Esophagus mucosa (tissue), 1 donor: ENCODE measurements at places on chromosomes 6 and 20. TPM values are rescaled to one million over a fixed set of nuclear protein-coding genes. Genes with fewer than 3 reads are reported as not detected.

- no peak for ATAC-seq
These were observed 1382.4 kb upstream of the ADGRB3 start for GRCh38 chr6:67252663-67253062.

DNA sequence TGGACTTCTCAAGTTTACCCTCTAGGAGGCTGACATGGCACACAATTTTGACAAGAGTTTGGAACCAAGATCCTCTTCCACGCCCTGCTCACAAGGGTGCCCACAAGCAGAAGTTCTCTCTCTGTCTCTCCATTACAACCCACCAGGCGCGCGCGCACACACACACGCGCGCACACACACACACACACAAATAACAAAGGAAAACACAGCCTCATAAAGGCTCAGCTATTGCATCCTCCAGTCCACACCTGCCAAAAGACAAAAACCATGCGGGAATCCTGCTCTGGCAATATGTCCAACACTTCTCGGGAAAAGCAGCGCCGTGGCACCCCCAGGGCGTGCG, 870 bp downstream of the PAK5 start:
- ATAC-seq = no peak

DNA sequence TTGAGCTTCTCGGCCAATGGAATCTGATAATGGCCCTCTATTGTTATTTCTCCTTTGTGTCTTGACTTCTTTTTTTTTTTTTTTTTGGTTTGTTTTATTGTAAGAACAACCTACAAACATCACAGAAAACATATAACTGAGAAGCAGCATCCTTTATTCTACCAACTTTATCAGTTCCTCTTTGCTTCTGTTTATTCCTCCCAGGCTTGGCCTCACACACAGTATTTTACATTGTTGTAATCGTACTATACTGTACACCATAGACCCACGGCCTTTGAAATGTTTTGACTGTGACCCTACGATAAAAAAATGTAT, 558 bp upstream of the CCDC167 start:
- ATAC-seq = no peak

DNA sequence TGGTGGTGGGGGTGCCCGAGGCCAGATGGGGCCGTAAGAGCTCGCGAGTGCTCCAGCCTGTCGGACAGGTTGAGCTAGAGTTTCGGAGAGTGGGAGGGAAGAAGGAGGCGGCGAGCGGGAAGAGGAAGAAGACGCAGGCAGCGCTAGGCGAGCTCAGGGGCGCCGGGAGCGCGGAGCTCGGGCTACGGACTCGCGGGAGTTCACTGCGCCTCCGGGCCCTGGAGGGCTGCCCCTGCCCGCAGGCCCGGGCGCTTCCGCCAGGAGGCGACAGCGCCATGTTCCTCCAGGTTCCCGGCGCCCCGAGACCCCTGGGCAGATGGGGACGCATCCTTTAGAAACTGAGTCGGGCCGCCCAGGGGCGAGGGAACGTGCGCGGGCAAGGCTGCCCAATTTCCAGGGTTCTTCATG, 984 bp downstream of the TFAP2C start:
- ATAC-seq = peak; percentile 87

DNA sequence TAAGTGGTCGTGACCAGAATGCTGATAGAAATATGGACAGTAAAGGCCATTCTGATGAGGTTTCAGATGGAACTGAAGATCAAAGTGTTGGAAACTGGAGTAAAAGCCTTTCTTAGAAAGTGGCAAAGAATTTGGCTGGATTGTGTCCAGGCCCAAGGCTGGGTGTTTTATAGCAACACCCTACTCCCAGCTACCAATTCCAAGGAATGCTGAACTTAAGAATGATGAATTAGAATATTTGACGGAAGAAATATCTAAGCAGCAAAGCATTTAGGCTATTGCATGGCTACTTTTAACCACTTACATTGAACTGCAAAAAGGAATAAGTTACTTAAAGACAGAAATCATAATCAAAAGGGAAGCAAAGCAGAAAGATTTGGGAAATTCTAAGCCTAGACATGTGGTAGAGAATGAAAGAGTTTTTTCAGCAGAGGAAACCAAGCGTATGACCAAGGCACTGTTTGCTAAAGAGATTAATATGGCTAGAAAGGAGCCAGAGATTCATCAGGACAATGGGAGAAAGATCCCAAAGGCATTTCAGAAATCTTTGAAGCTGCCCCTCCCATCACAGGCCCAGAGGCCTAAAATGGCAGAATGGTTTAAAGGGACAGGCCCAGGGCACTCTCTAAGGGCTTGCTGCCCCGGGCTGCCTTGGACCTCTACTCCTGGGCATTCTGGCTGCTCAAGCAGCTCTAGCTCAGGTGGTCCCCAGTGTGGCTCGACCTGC, 25.8 kb downstream of the SDHAF4 start:
- ATAC-seq = peak; percentile 66

The PRKN gene
- 2.4 TPM for total RNA-seq

DNA sequence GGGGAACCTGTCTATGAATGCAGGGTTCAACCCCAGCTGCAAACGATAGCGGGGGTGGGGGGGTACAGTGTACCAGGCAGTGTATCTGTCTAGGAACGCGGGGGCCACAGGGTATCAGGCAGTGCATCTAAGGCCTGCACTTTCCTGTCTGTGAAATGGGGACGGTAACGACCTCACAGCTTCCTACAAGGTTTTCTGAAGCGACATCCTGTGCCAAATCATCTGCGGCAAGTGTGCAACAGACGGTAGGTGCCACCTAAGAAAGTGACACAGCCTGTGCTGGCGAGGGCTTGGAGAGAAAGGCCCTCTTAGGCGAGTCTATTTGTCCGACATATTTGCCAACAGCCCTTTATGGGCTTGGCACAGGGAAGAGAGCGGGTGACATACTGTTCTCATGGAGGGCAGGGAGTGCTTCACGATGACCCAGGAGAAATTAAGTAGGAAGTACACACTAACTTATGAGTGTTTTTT, 3.8 kb downstream of the DIDO1 start:
- ATAC-seq = no peak

DNA sequence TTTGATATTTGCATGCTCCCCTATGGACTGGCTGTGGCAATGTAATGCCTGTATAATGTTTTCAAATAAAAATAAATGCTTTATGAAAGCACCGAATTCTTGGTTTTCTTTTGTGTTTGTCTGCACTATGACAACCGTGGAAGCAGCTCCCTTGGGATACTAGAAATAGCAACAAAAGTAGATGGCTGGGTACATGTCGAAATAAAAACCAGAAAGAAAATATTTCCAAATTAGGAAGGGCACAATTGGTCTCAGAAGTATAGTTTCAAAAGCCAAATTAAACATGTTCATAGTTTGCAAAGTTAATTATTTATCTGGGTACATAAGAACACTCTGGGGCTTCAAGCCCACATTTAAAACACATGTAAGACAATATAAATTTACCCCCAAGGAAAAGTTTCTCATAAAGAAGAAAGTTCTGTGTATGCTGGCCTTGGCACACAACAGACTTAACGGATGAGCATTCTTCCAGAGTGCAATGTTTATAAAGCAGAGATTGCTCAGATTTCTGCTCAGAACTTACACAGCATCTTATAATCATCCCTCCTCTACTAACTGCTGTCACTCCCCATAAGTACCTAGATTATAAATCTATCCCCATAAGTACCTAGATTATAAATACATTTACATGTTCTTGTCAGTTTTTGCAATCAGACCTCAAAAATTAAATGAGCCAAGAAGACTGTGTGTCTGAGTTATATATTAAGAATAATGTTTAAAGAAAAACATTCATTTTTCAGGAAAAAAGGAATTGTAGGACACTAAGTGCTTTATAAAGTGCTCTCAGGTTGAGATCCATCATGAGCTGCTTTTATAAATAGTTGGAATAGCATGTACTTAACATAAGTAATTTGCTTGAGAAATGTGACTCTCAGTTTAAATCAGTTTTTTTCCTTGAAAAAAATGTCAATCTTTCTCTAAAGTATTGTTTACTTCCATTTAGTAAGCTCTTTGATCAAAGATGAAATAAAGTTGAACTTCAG, 230.2 kb upstream of the PLN start:
- ATAC-seq = no peak
